Osteocyte (in vitro differentiated cells): ENCODE measurements at places on chromosomes 5 and 9. TPM values are rescaled to one million over a fixed set of nuclear protein-coding genes. Genes with fewer than 3 reads are reported as not detected.

Gene BNC2
- 66.2 and 66.5 TPM in 2 replicates for total RNA-seq

Gene ARAP3
- 1.3 and 2.0 TPM in 2 replicates for total RNA-seq

Gene ZFP37
- 5.9 and 7.0 TPM in 2 replicates for total RNA-seq

Gene LECT2
- not detected in 2 replicates for total RNA-seq

Gene IL13
- total RNA-seq: not detected in 2 replicates

Gene TAL2
- not detected in 2 replicates for total RNA-seq

Gene WNK2
- total RNA-seq: not detected in 2 replicates

Gene CTNND2
- 1.3 and 2.5 TPM in 2 replicates for total RNA-seq

Gene GRIN3A
- 0.30 and 0.52 TPM in 2 replicates for total RNA-seq

Gene PMPCA
- 51.9 and 52.8 TPM in 2 replicates for total RNA-seq

Gene PCDHB1
- total RNA-seq: 0.03 and 0.05 TPM in 2 replicates

Gene GPRIN1
- 1.6 TPM in 2 replicates for total RNA-seq

Gene ACTBL2
- total RNA-seq: not detected in 2 replicates

Gene NXNL2
- 0.32 TPM in 1 of 2 replicates, not detected in the other for total RNA-seq

Gene FBN2
- total RNA-seq: 1,151 and 1,312 TPM in 2 replicates
